ENCODE measurements at places on chromosomes 2 and 18. TPM values are rescaled to one million over a fixed set of nuclear protein-coding genes. Genes with fewer than 3 reads are reported as not detected.
A peak's percentile ranks its signal among the peaks of the same experiment; 100 is the strongest.

The C2orf74 gene
- total RNA-seq, result 19.3 TPM

The CLEC4F gene
- total RNA-seq, result not detected

DNA sequence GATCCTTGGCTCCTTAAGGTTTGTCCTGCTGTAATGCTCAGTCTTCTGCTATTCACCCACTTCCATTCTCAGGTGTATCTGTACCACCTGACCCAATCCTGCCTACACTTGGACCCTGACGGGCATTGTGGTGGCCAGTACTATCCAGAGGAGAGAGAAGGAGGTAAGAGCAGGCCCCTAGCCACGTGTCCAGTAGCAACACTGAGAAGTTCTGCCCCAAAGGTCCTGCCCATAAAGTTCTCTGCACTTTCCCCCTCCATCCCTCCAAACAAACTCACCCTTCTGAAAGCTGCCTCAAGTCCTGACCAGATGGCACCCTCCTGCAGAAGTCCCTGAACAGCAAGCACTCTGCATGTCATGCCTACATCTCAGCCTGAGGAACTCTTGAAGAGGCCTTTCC, 18.3 kb downstream of the TTC32 start:
- no peak for DNase-seq

- no peak for DNase-seq
These were observed 16.7 kb upstream of the PDIA6 start for GRCh38 chr2:10829299-10829698.

The NGEF gene
- not detected for total RNA-seq

- DNase-seq, result no peak
These were observed 2.4 kb downstream of the LRPPRC start for GRCh38 chr2:43993437-43993836.

DNA sequence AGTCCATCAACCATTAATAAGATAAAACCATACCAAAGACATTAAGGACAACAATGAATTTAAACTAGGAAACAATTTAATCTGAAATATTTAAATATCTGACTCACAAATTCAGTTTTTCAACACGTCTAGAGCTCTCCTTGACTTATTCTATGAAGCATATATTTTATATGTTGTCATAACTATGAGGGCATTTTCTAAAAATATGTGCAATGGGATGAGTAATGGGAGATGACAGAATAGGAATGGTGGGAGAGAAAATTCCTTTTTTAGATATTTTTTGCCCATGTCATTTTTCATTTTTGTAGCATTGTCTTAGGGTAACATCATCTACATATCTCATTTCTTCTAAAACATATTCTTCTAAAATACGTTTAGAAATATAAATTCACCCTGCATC, 79.2 kb upstream of the CDH2 start:
- DNase-seq, result no peak

DNA sequence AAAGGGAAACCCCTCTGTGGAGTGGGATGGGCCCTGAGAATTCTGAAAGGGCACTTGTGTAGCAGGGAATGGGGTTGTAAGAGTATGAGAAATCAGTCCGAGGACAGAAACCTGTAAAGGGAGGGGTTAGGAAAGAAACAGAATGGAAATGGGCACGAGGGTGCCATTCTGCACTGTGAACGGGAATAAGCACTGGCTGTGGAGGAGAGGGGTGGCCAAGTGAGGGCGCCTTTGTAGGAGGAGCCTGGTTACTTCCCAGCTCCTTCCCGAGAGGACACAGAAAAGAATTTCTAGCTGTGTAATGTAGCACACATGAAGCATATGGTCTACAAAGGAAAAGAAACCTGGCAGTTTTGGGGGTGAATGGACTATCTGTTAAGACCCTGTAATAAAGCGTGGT, 53.4 kb downstream of the POLR1A start:
- no peak for DNase-seq

DNA sequence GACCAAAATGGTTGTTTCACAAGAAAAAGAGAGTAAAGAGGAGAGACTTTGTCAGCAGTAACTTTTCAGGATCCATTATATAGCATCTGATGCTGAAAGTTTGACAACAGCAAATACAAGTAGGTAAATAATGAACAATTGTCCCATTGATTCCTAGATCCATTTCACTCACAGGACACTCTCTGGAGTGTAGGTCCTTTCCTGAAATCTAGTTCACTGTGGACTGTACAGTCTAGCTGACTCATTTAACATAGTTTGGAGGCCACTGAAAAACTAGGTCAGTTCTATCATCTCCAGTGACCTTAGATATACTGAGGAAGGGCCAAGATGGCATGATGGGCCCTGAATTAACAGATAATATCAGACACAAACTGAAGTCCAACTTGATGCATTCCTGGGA, 19.3 kb upstream of the NEB start:
- no peak for DNase-seq

DNA sequence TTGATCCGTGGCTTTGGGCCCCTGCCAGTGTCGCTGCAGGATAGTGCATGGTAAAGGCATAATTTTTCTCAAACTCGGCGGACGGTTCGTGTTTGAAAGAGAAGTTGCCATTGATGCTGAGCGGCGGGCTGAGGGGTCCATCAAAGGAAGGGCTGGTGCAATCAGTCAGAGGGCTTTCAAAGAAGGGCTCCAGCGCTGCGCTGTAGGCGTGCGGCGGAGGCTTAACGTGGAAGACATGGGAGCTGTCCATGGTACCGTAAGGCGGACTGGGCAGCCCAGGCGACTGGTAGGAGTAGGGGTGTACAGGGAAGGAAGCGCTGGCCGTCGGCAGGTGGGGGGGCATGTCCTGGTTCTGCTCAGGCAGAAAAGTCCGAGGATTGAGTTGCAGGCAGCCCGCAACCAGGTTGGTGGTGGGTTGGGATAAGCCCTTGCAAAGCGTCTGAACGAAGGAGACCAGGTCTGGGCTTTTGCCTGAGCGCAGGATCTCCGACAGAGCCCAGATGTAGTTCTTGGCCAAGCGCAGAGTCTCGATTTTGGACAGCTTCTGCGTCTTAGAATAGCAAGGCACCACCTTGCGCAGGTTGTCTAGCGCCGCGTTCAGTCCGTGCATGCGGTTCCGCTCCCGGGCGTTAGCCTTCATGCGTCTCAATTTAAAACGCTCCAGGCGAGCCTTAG, 2.3 kb downstream of the NEUROD1 start:
- DNase-seq, result peak; percentile 51

GRCh38 chr2:215829261-215829660, 184.1 kb downstream of the MREG start:
- no peak for DNase-seq

DNA sequence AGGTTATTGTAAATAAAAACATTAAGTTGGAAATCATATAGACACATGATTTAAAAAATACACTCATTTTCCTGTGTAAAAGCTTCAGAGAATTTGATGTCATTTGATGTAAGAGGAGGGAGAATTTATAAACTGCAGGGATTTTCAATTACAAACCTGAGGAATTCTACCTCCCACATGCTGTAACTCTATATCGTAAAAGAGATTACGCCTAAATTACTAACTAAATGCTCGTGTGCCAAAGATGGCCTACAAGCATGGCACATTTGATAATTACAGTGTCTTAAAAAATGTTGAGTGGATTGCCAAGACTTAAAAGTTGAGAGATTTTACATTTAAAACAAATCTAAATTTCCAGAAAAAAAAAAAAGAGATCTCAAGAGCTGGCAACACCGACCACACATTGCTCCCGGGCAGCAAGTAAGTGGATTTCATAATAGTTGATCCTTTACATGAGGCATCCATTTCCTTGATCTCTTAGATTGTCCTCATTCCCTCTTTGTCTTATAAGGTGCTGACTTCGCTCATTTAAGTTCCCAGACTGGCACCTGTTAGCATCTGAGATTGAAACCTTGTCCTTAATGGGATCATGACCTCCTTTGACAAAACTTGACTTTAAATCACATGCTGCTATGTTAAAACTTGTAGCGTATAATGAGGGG, 840.3 kb upstream of the ZEB2 start:
- DNase-seq, result no peak

DNA sequence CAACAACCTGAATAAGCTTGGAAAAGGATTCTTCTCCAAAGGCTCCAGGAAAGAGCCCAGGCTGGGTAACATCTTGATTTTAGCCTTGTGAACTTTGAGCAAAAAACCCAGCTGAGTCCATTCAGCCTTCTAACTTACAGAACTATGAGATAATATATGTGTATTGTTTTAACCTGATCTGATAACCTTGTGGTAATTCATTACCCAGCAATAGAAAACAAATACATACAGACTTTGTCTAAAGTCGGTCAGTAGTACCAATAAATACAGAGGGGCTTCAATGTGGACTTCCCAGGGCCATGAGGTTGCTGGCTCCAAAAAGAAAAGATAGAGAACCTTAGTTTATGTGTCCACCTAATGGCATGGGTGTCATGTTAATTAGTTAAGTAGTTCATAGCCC, 191.8 kb downstream of the KCNH7 start:
- DNase-seq, result no peak

DNA sequence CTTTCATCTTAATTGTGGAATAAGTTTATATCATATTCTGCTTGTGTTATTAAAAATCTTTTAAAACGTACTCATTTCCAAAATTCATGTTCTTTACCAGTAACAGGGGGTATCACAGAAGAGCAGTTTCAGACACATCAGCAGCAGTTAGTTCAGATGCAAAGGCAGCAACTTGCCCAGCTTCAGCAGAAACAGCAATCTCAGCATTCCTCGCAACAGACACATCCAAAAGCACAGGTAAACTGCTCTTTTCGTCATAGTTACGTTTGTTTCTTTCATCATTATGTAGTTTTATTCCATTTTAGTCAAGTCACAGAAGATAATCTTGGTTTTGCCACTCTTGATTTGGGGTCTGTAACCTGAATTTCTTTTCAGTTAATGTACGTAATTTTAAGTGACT, 93.5 kb upstream of the KIF5C start:
- no peak for DNase-seq

GRCh38 chr2:83378921-83379320, 1080.2 kb downstream of the SUCLG1 start:
- no peak for DNase-seq

DNA sequence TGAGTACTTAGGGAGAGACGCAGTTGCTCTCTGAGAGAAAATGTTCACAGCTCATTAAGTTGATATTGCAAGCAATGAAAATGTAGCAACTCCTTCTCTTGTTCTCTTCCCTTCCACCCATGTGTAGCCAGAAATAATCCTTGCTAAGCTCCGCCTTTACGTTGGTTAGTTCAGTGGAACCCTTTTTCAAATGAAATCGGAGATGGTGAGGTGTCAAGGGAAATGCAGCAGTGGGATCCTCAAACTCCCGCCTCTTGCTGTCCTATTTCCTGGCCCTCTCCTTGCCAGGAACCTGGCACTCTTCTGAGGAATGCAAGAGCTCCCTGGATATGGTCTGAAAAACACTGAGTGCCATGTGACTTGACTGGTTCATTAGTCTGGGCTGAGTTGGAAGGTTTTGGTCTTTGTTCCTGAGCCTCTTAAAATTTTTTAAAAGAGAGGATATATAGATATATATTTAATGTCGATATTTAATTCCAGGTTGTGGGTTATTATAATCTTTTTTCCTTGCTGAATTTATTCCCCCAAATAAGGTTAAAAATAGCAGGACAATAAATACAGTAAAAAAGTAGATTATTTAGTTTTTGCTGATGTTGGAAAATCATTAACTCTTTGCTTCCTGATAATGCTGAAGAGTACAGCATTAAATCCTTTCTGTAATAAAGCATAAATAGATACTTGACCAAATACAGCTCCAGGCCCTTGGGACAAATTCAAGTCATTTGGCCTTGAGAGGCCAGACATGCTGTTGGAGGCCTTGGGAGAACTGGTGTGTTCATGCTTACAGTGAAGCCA, 116.2 kb downstream of the EML6 start:
- no peak for DNase-seq

GRCh38 chr2:106960683-106961161, 74.8 kb upstream of the ST6GAL2 start:
- DNase-seq, result no peak

The FSHR gene
- not detected for total RNA-seq

GRCh38 chr2:132577686-132578085, 92.3 kb downstream of the LYPD1 start:
- no peak for DNase-seq

GRCh38 chr2:233976087-233976486, 58.9 kb downstream of the TRPM8 start:
- no peak for DNase-seq

The CD8B2 gene
- total RNA-seq, result not detected

GRCh38 chr2:68837861-68838341, 33.3 kb downstream of the BMP10 start:
- no peak for DNase-seq

The TUBA3E gene
- total RNA-seq, result not detected

DNA sequence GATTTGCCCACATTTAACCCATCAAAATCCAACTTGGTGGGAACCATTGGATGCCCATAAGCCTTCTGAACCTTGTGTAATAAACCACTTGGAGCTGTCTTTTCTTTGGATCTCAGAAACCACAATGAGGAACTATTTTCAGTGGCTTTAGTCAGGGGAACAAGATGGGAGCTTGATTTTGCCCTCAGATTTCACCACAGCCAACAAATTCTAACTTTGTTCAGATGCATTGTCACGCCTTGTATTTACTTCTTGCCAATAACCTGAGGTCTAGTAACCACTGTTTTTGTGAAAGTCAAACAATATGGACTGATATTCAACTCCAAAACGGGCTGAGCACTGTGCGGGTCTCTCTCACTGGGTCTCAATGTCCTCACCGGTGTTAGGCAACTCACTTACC, 508.2 kb downstream of the TNS1 start:
- no peak for DNase-seq

DNA sequence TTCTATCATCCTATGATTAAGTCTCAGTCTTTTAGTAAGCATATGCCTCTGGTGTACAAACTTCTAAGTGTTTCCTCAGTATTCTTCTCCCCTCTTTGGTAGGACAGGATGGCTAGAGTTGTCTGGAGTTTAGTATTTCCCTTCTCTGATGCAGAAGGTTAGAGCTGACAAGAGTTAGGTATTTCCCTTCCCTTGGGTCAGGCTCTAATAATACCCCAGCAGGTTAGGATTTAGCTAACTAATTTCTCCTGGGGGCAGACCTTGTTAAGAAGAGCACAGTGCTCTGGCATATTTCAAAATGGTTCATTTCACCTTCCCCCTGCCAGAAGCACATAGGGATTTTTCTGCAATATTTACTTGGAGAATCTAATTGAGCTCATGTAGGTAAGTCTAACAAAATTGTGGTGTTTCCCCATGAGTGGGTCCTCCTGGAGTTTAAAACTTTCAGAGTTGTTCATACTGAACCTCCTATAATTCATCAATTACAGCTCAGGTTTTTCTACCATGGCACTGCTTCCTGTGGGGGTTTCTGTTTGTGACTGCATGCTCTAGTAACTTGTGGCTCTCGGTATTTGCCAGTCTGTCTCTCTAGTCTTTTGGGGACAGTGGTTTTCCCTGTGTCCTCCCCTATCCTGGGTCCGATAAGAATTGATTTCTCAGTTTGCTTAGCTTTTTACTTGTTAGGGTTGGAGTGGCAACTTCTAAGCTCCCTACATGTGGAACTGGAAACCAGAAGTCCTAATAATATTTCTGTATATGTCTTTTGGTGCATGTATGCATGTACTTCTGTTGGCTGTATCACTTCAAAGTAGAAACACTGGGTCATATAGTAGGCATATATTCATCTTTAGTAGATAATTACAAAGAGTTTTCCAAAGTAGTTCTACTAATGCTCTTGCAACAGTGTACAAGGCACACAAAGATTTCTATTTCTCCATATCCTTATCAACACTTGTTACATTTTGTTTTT, 77.7 kb downstream of the GDF7 start:
- DNase-seq, result no peak

GRCh38 chr18:26813043-26813442, 52.5 kb downstream of the AQP4 start:
- DNase-seq, result no peak

The SIX3 gene
- not detected for total RNA-seq
